ENCODE measurements at places on chromosomes 5 and 9.
A peak's percentile ranks its signal among the peaks of the same experiment; 100 is the strongest.

GRCh38 chr5:122195802-122196394 is 66.6 kb downstream of the ZNF474 start:
- peak; percentile 51 for DNase-seq

GRCh38 chr9:69332067-69332685 is 7.2 kb downstream of the ENTREP1 start:
- DNase-seq: no peak

- no peak for DNase-seq
Measured at GRCh38 chr9:133494636-133495326, 15.9 kb upstream of the SLC2A6 start.

DNA sequence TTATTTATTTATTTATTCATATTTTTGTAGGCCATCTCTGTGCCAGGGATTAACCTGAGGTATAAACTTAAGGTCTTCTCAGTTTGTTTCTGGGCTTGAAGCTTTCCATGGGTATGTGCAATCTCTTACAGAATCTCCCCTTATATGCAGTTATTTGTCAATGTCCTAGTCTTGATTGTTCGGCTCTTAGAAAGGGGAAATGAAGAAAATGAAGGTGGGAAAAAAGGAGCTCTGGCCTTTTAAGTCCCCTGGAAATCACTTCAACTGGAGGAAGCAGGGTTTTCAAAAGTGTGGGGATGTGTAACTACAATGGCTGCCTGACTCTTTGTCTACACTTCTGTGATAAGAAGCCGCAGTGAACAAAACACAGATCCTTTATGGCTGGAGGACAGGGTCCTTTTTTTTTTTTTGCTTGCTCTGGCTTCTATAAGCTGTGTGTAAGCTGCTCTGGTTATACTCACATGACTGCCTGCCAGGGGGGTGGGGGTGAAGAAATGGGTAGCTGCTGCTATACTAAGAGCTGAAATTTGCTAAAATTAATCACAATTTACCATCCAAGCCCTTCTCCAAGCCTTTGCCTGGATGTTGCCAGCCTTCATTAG is 33.7 kb downstream of the CENPP start:
- peak; percentile 36 for DNase-seq

- no peak for DNase-seq
Measured at GRCh38 chr5:119379942-119380547, 24.2 kb downstream of the TNFAIP8 start.

DNA sequence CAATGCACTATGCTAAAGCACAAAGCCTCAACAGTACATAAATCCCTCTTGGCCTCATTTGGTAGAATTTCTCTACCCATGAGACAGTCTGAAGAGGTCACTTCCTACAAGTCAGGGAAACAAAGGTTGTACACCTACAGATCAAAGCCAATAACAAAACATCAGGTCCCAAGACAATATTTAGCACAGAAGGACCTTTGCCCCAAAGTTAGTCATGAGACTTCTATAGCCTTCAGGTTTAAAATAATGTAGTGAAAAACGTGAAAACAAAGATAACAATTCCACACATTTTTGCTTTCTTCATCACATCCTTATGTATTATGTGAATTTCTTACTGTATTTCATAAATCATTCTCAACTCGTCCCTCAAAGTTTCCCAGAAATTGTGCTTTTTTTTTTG is 15.8 kb downstream of the AFF4 start:
- no peak for DNase-seq

- peak; percentile 51 for DNase-seq
Measured at GRCh38 chr5:82356808-82357671, 78.9 kb upstream of the RPS23 start.

- DNase-seq: peak; percentile 75
Measured at GRCh38 chr5:140111011-140111858, 2.7 kb upstream of the PURA start.

- peak; percentile 64 for DNase-seq
Measured at GRCh38 chr9:35563791-35564197, 41.3 kb upstream of the TESK1 start.

- peak; percentile 76 for DNase-seq
Measured at GRCh38 chr5:160469156-160470144, 47.8 kb downstream of the PTTG1 start.

DNA sequence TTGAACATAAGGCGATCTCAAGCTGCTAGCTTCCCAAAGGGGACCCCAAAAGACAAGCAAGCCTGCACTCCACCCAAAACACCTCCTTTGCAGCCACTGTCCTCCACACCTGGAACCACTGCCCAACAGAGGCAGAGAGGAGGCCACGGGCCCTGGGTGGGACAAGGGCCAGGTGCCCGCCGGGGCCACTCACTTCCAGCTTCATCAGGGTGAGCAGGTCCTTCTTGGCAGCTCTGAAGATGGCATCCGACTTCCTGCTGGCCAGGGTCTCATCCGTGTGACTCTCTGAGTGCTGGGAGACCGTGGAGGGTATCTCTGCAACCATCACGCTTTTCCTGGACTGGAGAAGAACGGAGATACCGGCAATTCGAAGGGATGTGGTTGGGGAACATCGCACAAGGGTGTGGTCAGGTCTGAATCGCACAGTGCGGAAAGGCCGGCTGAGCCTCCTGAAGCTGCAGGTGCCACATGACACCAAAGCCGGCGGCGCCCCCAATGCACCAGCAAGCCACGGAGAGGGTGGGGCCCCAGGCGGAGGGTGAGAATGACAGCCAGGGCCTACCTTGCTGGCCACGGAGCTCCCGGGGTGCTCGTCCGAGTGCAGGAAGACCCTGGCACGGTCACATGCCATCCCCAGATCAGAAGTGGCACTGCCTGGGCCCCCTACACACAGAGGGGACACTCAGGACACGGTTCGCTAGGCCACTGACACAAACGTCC is 44.6 kb downstream of the PNPLA7 start:
- DNase-seq: no peak

DNA sequence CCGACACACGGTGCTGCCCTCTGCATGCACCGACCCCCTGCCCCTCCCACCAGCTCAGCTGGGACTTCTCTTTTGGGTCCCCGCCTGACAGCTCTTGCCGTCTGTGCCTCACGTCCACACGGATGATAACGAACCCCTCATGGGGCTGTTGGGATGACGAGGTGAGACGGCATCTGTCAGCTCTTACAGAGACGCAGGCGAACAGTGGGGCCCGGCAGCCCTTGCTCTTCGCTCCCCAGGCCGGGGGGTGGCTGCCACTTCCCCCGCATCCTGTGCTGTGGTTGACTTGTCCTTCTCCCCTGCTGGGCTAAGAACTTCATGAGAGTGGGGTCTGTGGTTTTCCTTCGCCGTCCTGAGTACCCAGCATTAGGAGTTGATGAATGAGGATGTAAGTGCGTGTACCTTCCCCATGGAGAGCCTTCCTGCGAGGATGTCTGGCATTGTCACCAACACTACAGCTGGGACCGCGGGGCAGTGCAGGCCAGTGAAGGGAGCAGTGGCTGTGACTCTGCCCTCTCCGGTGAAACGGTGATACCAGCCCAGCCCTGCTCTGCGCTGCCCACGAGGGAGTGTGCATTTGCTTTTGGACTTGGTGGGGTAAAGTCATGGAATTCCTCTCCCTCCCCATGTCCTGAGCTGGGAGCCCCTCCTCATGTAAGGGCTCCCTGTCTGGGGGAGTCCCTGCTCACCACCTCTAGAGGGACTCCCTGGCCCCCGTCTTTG is 23.2 kb downstream of the HK3 start:
- DNase-seq: no peak

DNA sequence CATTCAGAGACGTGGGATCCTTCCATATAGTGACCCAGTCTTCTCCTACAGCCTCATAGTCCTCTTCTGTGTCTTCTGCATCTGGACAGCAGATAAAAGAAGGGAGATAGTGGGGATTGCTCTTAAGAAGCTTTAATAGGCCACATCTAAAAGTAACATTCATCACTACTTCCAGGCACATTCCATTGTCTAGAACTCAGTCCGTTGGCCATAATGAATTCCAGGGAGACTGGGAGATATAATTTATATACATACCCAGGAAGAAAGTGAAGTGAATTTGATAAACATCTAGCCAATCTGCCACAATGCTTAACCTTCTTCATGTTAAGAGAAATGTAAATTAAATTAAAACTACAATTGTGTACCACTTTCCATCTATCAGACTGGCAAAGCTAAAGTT is 22.5 kb upstream of the GLIPR2 start:
- DNase-seq: no peak

DNA sequence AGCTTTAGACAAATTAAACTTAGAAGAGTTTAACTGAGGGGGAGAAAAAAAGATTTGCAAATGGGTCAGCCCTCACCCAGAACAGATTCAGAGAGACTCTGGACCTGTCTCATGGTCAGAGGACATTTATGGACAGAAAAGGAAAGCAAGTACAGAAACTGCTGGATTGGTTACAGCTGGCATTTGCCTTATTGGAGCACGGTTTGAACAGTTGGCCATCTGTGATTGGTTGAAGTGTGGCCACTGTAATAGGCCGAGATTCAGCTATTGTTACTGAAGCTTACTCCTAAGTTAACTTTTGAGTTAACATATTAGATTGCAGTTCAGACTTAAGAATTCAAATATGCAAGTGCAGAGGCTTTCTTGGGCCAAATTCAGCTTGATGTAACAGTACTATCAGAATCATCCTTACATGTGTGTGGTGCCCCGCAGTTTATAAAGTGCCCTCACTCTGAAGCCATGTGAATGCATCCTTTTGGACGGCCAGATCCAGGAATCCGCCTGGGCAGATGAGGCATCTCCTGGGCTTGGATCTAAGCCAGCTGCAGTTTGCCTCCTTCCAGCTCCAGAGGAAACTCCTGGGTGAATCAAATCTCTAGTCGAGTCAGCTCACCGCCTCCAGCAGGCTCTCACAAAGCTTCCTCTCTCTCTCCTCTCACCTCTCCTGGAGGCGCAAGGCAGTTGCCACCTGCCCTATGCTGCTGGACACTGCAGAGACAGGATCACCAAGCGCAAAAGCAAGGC is 165.2 kb downstream of the ADAMTS12 start:
- no peak for DNase-seq

DNA sequence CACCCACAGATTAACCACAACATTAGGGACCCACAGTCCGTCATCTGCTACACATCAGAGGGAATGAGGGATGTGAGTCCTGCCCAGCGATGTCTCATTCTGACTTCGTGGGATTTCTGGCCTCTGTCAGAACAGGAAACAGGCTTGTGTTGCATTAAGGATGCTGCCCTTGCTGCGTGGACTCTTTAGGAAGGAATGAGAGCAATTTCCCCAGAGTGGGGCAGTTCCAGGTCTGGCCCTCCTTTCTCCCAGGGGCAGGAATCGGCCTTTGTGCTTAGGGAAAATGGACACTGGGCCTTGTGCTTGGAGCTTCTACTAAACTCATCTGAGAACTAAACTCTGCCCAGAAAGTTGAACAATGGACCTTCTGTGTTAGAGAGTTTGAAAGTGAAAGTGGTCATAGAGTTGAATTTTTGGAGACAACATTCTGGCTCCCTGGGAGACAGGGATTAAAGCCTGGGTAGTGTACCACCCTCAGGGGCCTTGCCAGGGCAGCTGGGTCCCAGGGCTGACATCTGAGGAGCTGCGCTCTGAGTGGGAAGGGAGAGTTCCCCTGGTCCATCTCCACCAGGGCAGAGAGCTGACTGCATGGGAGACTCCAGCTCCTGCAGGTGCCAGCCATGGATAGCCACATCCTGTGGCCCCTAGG is 37.8 kb upstream of the S1PR3 start:
- DNase-seq: no peak

DNA sequence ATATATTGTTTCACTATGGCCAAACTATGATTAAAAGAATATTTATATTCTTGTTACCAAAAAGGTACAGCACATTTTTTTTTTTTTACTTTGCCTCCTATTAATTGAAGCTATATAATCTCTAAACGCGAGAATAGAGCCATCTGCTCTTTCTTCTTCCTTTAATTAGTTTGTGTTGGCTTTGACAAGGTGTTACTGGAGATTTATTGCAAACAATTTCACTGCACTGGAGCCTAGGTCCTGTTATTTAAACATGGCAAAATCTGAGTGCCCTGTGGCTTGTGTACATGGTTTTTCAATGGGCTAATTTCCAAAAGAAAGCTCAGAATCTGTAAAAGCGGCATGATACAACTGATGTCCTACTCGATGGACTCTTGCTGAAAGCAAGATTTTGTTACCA is 40.8 kb upstream of the GABRG2 start:
- no peak for DNase-seq

DNA sequence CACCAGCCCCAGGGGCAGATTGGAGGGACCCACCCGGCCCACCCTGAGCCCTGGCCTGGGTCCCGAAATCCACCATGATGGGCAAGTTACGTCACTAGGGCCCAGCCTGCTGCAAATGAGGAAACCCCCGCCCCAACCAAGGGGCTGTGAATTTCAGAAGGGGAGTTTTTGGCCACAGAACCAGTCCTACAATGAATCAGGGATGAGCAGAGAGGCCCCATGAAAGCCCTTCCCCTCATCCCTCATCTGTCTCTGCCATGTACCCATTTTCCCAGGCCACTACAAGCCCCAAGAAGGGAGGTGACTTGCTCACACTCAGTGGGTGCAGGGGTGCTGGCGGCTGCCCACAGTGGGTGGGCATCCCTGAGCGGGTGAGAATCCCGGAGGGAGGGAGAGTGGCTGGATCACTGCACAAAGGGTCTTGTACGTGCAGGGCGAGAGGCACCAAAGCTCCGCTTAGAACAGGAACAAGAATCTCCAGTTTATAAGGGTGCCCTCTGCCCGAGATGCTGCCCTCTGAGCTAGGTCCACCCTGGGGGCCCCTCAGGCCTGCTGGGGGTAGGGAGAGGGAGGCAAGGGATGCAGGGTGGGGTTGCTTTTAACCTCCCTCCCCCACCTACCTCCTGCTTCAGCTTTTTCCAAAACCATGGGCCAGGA is 10.4 kb upstream of the TCF7 start:
- DNase-seq: no peak

DNA sequence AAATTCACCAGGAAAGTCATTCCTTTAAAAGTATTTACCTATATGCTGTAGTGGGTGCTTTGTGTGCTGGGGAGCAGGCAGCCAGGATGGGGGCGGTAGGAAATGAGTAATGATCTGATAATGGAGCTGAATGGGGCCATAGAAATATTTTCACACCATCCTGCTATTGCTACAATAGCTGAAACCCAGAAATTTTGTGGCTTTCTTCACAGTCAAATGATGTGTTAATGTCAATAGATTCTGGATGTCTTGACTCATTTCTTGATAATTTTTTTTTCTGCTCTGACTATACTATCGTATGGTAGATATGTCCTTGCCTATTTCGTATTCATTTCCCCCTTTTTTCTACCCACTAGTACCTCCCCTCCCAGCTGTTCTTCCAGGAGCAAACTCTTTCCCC is 59.5 kb downstream of the RORB start:
- DNase-seq: no peak

DNA sequence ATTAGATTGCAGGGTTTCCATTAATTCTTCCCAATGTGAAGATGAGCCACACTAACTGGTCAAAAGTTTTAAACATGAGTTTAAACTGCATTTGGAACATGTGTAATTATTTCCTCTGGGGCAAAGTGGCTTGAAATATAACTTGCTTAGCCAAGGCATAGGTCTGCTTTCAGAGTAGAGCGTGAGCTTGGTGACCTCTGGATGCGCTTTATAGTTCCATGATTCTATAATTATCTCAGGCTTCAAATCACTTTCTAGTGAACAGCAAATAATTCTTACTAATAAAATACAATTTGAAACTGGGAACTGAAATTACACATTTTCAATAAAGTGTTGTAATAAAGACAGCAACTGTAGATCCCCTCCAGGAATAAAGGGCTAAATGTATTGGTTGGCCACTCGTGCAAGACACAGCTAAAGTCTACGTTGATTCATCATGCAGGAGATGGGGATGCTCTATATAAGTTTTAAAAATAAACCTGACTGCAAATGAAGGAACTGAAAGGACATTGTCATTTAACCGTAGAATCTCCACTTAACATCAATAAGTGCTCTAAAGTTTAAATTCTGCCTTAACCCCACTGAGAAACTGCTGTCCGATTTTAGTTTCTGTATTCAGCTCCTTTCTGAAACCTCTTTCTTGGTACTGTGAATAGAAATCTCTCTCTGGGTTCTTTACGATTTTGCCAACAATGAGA is 460.0 kb downstream of the PSAT1 start:
- DNase-seq: no peak

Data from ELF-1 (cell line).